ENCODE measurements at places on chromosomes 1 and 21.

- no peak for DNase-seq
Observed at GRCh38 chr1:25048728-25049127, 118.7 kb upstream of the RUNX3 start.

GRCh38 chr1:82185084-82185483 is 384.4 kb downstream of the ADGRL2 start:
- DNase-seq, result no peak

GRCh38 chr1:183993132-183993531 is 44.4 kb downstream of the COLGALT2 start:
- no peak for DNase-seq

- no peak for DNase-seq
Observed at GRCh38 chr1:29551123-29551936, 315.0 kb downstream of the PTPRU start.

- no peak for DNase-seq
Observed at GRCh38 chr1:24084050-24084449, 27.9 kb downstream of the MYOM3 start.

GRCh38 chr1:44894591-44894990 is 51.5 kb upstream of the PTCH2 start:
- DNase-seq, result no peak

- DNase-seq, result peak; percentile 59
Observed at GRCh38 chr1:86380257-86380861, 15.8 kb downstream of the ODF2L start.

- no peak for DNase-seq
Observed at GRCh38 chr21:28227881-28228635, 764.6 kb downstream of the LTN1 start.

GRCh38 chr1:212431644-212432043 is 1.1 kb upstream of the NENF start:
- DNase-seq, result no peak

GRCh38 chr1:156858959-156859522 is at the start of gene INSRR:
INSRR (minus strand) TSS chr1:156859117; CDS start chr1:156858621, 496 bp downstream.
- DNase-seq, result no peak

DNA sequence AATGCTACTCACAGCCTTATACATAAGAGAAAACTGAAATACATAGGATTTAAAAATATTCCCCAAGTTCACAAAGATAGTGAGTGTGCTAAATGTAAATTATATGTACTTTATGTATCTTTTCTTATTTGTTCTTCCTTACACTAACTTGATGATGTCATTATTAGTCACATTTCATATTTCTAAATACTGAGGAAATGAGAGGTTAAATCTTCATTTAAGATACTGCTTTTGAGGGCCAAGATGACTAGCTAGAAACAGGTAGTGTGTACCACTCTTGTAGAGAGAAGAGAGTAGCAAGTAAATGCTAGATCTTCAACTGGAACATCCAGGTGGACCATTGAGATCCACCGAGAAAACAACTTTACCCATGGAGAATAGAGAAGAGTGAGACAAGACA is 29.8 kb downstream of the PYHIN1 start:
- DNase-seq, result no peak

GRCh38 chr1:196650403-196650802 is 1.4 kb upstream of the CFH start:
- DNase-seq, result no peak

GRCh38 chr1:65975708-65976107 is 183.0 kb downstream of the PDE4B start:
- DNase-seq, result no peak

DNA sequence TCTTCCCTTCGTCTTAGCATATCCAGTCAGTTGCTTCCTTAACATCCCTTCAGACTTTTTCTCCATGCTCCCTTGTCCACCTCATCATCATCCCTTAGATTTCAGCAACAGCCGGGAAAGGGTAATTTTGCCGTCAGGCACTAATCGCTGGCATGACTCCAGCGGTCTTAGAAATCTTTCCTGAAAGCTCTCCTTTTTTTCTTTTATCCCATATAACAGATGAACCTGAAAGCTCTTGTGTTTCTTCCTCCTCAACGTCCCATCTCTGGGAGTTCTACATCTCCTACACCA is 10.4 kb upstream of the BOLA1 start:
- no peak for DNase-seq

DNA sequence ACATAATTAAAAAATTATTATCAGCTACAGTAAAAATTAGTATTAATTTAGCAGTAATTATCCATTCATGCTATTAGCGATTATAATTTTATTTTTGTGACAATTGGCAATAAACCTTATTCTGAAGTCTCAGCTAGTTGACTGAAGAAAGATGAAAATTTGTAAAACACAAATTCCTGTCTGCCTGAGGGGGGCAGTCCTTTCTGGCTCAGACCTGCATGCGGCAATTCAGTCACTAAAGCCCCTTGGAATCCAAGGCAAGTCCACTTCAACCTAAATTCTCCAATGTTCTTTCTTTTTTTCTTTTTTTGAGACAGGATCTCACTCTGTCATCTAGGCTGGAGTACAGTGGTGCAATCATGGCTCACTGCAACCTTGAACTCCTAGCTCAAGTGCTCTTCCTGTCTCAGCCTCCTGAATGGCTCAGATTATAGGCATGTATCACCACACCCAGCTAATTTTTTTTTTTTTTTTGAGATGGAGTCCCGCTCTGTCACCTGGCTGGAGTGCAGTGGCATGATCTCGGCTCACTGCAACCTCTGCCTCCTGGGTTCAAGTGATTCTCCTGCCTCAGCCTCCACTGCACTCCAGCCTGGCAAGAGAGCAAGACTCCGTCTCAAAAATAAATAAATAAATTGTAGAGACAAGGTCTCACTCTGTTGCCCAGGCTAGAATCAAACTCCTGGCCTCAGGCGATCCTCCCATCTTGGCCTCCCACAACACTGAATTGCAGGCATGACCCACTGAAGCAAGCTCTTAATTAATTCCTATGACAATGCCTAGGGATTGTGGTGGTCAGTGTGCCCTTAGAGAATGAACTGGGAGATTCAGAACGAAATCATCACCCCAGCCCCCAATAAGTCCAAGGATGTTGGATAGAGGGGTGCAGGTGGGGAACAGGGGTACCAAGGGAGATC is 24.2 kb upstream of the ITPKB start:
- DNase-seq, result no peak

DNA sequence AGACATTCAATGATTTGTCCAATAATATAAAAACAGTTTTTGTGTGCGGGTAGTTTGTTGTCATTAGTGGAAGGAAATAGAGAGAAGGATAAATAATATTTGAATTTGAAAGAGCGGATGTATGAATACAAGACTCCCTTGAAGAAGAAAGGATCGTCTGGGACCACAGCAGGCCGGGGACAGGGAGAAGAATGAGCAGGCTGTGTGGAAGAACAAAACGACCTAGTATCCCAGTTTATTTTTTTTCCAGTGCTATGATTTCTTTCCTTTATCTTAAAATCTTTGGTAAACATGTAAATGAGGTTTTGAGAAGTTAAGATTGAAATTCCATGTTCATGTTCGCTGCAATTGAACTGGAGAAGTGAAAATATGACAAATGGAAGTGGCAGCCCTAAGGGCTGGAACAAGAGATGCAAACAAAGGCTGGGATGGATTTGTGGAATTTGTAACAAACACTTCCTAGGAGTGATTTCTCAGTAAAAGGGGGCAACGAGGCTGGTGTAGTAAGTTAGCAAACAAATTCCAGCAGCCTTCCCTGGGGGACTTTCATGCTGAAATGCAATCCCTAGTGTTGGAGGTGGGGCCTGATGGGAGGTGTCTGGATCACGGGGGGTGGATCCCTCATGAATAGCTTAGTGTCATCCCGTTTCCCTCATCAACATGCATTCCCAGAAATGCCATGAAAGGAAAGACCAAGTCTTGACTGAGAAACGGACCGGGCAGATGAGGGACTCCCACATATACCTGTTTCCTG is 10.2 kb upstream of the IFI16 start:
- DNase-seq, result no peak

GRCh38 chr21:41712730-41713129 is 54.1 kb downstream of the RIPK4 start:
- no peak for DNase-seq

DNA sequence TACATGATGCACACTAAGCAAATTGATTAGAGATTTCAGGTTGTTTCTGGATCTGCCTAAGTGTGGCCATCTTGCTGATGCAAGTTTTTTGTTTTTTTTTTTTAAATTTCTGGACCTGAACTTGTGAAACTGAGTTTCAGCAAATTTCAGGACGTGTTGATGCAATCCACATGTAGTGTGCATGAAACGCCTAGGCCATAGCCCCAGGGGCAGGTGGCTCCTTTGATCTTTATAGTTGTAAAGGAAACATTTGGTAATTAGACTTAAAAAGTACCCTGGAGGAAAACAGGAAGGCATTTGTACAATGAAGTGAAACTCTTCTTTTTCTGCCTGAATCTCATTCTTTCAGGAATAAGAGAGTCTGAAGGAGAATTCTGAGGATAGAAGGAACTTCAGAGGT is 162.2 kb upstream of the LHX8 start:
- no peak for DNase-seq

DNA sequence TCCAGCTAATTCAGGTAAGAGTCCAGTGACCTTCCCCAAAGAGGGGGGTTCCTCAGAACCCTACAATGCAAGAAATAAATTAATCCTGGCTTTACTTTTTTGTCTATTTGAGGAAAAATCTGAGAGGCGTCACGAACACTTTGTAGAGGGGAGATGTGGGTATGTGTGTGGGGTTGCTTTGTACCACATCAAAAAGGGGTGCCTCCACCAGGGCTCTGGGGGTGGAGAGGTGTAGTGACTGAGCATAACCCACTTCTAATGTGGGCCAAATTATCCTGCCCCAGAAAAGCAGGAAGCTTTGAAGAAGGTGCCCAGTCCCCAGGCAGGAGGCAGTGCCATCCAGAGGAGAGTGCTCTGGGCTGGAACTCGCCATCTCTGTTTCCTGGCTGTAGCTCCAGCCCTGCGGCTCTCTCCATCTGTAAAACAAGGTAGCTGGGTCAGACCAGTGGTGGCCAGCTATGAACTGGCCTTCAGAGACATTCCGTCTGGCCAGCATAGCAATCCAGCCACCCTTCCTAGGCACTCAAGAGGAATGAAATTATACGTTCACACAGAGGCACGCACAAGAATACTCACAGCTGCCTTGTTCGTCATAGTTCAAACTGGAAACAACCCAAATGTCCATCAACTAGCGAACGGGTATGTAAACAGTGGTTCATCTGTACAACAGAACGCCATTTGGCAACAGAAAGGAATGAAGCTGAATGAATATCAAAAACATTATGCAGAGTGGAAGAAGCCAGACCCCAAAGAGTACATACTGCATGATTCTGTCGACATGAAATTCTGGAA is 45.4 kb upstream of the TNFRSF1B start:
- peak; percentile 35 for DNase-seq

GRCh38 chr1:53107570-53108322 is 34.7 kb downstream of the SLC1A7 start:
- no peak for DNase-seq

- peak; percentile 21 for DNase-seq
Observed at GRCh38 chr1:235077571-235078479, 50.8 kb downstream of the TOMM20 start.

DNA sequence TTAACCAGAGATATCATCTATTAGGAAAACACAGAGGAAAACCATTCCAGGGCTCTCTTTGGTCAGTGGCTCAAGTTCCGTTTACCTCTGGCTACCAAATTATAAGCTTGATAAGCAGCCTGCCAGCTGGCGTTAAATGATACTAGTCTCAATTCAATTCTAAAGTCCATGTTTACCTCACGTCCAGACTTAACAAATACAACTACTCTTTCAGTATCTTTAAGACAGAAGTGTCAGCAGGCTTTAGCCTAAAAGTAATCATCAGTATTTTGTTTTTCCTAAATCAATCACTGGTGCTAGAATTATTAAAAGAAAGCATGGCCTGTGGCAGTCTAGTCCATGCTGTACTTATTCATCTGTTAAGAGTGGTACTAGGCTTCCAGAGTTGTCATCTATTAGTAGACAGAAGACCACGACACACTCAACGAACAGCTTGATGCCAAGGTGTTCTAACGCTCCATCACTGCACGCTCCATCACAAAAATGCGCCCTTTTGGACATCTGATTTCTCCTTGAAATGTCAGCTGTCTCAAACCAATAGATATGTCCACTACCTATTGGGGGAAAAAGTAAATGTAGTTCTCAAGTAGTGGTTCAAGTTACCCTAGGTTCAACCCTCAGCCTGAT is 1.5 kb downstream of the IVNS1ABP start:
- DNase-seq, result peak; percentile 32

DNA sequence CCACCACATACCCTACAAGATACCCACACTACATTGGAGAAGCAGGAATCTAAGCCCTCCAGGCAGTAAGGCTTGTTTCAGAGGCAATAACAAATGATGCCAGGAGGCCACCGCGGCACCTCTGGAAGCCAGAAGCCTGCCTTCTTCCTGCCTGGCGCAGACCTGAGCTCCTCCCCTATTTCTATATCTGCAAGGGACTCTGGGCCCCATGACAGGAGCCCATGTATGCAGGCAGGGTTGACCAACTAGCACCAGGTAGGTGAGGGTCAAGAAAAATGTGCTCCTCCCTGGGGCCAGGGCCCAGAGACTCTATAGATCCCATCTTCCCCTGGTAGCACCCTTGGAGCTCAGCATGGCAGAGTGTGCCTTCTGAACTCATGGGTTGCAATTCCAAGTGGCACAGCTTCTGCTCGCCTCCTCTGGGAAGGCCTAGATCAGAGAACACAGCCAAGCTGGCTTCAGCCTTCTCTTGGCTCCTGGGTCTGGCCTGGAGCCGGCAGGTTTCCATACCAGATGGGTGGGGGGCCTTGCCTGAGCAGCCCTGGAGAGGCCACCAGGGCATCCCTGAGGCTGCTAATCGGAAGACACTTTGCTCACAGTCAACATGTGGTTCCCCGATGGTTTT is 85.1 kb downstream of the STUM start:
- no peak for DNase-seq

- no peak for DNase-seq
Observed at GRCh38 chr1:51735746-51736254, 118.9 kb downstream of the OSBPL9 start.

DNA sequence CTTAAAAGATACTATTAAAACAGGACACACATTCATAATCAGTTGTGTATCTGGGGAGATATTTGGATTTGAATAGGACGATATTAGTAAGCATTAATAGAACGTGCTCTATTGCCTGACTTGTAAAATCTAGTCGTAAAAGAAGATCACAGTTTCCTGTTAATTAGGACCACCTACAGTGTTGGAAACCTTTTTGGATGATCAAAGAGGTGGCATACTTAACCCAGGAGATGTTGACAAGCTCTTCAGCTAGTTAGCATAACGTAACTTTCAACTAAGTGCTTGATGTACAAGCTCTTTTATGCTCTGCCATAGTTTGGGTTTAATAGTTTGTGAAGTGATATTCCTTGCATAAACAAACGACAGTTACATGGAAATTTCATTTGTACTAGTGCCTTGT is 293.3 kb upstream of the NR5A2 start:
- DNase-seq, result no peak

DNA sequence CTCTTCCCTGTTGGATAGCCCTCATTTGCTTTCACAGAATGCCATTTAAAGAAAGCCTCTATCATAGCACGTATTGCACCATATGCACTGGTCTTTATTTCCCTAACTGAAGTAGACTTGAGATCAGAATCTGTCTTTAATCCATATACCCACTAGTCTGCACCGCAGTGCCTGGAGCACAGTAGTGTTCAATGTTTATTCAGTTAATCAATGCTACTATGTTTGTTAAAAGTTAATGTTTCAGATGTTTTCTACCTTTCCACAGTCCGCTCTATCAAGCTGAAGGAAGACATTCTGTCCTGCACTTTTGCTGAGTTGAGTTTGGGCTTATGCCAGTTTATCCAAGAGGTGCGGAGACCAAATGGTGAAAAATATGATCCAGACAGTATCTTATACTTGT is 139.2 kb downstream of the ZMYM4 start:
- DNase-seq, result no peak

GRCh38 chr1:156748670-156749418 is 2.6 kb downstream of the HDGF start:
- DNase-seq, result no peak
